SHP77 treated with DMSO at 0.1 percent for 48 hours (cell line): ENCODE measurements at places on chromosomes 3 and 15.

- no peak for DNase-seq
Measured at GRCh38 chr15:22831473-22831872, 7.0 kb upstream of the NIPA2 start.

GRCh38 chr3:73855813-73856212 lies 231.1 kb upstream of the PDZRN3 start:
- DNase-seq, result no peak

GRCh38 chr3:14261229-14261628 lies 82.6 kb downstream of the LSM3 start:
- DNase-seq, result peak; percentile 46

GRCh38 chr3:69121950-69122349 lies 445 bp downstream of the LMOD3 start:
- no peak for DNase-seq

DNA sequence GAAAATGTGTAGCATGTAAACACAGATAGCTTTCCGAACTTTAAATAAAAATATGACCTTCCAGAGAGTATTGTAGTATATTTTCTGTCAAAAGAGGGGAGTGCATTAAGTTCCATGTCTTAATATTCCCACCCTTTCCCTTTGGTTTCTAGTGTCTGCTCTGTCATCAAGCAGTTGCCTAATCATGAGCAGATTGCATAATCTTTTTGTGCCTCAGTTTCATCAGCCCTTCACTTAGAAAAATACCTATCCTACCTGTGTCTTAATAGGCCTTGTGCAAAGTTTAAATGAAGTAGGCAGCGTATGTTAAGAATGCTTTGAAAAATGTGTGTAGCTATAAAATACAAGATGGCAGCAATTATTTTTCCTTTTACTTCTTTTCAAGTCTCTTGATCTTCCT lies 52.8 kb downstream of the CALML4 start:
- DNase-seq, result no peak

GRCh38 chr3:115692887-115693524 lies 69.7 kb downstream of the GAP43 start:
- peak; percentile 85 for DNase-seq

DNA sequence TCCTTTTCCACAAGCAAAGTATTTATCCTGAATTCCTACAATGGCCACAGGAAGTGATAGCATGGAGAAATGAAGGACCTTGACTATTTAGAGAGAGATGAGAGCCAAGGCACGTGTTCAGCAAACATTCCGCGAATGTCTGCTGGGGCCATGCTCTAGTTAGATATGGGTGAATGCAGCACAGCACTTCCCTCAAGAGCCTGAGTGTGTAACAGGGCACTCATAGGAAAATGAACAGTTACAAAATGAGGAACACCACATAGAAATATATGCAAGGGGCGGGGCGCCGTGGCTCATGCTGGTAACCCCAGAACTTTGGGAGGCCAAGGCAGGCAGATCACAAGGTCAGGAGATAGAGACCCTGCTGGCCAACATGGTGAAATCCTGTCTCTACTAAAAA lies 406.9 kb downstream of the NR2F2 start:
- no peak for DNase-seq

DNA sequence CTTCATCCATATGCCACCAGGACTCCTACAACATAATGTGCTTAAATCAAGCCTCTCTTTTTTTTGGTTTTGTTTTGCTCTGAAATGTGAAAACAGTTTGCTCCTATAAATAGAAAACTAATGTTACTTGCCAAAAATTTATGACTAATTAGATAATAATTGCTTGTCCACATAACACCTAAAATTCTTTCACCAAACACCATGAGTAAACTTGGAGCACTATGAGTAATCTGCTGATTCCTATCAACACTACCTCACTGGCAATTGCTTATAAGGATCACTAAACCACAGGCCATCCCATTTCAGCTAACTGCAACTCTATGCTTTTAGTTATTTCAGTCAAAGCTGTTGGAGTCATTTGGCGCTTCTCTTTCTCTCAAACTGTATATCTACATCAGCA lies 252.7 kb downstream of the EPHA3 start:
- DNase-seq, result no peak

DNA sequence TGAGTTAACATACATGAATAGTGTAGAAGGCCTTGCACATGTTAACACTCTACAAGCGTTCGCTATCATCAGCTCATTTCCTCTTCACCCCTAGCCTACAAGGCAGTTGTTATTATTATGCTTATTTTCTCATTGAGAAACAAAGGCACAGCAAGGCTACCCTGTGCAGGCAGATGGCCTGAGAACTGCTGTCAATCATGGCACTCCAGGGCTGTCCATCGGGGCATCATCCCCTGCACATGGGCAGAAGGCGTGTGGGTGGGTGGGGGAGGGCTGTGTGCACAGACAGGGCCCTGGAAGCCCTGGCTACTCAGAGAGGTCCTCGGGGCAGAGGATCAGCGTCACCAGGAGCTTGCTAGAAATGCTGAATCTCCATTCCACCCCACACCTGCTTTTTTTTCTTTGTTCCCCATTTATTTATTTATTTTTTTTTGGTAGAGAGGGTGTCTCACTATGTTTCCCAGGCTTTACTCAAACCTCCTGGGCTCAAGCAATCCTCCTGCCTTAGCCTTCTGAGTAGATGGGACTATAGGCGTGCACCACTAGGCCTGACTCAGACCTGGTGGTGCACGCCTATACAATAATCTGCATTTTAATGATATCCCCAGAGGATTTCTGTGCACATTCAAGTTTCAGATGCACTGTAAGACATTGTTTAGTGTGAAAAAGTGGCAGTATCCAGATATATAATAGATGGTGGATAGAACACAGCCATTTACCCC lies 9.6 kb upstream of the ZXDC start:
- no peak for DNase-seq

DNA sequence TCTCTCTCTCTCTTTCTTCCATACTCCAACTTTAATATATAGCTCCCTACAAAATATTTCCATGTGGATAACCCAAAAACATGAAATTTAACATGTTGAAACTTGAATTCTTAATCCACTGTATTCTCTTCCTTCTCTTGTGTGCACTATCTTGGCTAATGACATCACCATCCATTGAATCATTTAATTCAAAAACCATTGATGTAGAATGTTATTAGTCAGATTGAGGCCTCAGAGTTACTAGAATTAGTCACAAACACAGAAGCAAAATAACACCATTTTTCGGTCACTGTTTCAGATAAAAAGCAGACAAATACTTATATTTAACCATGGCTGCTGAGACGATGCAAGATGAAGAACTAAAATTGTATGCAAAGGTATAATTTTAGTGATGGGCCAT lies 256.9 kb upstream of the LRRC3B start:
- no peak for DNase-seq
